ENCODE measurements at places on chromosomes 16 and 17.

DNA sequence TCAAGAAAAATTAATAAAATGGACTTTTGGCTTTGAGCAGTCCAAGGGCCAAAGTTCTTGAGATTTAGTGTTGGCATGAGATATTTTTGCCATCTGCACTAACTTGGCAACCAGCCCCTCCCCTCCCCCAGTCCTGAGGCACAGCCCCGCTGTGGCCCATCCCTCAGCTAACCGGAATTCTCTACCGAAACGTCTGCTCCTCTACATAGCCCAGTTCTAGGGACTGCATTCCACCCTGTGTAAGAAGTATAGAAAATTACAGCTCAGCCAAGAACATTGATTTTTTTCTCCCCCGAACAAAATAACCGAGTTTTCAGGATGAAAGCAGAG lies 97.5 kb downstream of the AMFR start:
- DNase-seq = no peak

GRCh38 chr17:34645594-34645993 lies 66.2 kb downstream of the TMEM132E start:
- no peak for DNase-seq

GRCh38 chr17:50785946-50786570 lies 18.7 kb upstream of the ANKRD40CL start:
- DNase-seq = no peak

GRCh38 chr17:2421315-2422147 lies 20.7 kb upstream of the MNT start:
- peak; percentile 36 for DNase-seq

GRCh38 chr16:86971251-86971650 lies 345.9 kb downstream of the C16orf95 start:
- no peak for DNase-seq

DNA sequence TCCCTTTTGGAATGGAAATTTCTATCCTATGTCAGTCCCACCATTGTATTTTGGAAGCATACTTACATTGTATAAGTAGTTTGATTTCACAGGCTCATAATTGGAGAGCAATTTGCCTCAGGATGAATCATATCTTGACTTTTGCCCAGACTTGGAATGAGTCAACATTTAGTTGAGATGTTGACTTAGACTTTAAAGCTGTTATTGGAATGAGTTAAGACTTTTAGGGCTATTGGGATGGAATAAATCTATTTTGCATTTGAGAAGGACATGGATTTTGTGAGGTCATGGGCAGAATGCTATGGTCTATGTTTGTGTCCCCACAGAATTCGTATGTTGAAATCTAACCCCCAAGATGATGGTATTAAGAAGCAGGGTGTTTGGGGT lies 12.2 kb upstream of the ZNF594 start:
- no peak for DNase-seq

DNA sequence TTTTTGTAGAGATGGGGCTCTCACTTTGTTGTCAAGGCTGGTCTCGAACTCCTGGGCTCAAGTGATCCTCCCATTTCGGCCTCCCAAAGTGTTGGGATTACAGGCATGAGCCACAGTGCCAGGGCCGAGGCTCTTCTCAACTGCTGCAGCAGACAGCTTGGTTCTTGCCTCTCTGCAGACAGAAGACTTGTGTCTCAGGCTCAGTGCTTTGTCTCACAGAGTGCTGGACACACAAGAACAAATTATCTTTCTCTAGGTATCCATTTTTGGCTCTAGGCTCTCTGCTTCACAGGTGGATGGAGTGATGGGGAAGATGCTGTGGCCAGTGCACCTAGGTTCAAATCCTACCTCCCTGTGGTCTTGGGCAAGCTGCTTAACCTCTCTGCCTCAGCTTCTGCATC lies 80.8 kb upstream of the RNU2-1 start:
- no peak for DNase-seq

DNA sequence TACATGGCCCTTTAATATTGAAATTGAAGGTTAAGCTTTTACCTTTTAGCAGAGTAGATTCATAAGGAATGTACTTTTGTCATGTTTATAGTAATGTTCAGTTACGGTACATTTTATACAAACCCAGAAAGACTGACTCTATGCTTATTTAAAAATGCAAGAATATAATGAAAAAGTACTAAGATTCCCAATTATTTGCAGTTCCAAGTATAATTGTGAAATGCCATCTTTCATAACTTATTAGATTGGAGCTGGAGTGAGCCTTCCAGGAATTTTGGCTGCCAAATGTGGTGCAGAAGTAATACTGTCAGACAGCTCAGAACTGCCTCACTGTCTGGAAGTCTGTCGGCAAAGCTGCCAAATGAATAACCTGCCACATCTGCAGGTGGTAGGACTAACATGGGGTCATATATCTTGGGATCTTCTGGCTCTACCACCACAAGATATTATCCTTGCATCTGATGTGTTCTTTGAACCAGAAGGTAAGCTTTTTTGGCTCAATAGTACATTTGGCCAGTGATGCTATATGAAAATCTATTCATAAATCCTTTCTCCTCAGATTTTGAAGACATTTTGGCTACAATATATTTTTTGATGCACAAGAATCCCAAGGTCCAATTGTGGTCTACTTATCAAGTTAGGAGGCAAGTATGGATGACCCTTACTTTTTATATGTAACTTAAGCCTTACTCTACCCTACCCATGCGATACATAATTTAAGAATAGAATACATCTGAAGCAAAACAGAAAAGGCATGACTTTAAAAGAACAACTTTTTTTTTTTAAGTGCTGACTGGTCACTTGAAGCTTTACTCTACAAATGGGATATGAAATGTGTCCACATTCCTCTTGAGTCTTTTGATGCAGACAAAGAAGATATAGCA lies 4.2 kb downstream of the SRSF2 start:
- no peak for DNase-seq

DNA sequence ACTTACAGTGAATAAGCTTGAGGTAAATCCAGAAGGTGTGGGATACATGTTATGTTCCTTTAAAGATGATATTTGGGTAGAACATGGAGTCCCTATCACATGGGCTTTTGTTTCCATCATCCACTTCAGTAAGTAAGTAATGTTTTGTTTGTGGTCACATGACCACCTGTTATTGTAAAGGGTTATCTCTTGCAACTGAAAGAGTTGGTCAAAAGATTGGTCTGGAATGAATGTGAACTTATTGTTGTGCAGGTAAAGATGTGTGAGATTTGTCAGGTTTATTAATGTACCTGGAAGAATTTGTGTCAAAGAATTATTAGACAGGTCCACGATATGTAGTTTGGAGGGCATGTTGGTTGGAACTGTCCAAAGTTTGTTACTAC lies 1.6 kb downstream of the OMG start:
- DNase-seq = no peak

DNA sequence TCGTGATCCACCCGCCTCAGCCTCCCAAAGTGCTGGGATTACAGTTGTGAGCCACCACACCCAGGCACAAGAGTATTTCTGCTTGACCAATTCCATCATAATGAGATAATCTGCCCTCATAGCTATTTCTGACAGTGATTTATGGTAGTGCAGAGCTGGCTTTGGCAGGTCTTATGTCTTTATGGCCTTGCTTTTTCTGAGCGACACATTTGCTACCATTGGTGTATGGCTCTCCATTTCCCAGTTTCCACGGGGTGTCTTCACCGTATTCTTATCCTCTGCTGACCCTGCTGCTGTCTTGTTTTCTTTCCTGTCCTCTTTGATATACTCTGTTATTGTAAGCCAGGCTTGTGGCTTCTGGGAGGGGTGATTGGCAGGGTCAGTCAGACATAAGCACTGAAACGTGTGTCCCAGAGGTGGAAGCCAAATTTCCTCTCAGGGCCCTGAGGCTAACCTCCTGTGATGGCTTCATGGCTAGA lies 161.1 kb upstream of the TBX2 start:
- DNase-seq = no peak

DNA sequence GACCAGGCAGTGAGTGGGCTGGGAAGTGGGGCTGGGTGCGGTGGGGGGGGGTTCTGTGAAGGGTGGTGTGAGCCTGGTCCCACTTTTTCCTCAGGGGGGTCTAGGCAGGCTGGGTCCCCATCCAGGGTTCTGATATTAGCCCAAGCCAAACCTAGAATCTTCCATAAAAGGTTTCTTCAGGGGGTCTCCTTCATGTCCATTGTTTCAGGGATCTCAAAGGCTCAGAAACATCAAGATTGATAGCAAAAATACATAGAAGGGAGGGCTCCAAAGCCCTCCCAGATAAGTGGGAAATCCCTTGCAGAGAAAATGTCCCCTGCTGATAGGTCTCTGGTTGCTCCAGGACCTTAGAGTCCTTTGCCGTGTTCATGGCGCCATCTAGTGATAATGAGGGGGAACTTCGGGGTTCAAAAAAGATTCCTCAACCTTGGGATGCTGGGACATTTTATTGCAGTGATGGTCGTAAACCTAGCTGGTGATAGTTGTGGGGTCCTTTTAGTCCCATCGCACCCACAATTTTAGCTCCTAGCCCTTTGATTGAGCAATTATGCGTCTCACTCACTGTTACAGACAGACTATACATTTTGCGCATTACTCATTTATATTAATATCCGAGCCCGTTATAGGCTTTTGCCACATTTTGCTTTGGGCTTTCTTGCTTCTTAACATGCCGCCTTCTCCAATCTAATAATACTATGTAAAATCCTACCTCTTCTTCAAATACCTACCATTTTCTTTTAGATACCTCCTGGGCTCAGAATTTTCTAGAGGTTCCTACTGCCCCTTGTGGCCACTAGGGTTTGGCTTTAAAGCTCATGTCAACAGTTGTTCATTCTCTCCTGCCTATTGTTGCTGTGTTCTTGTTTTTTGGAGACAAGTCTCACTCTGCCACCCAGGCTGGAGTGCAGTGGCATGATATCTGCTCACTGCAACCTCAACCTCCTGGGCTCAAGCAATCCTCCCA lies 35.1 kb downstream of the IGF2BP1 start:
- peak; percentile 69 for DNase-seq

GRCh38 chr17:45646288-45646988 lies 137.7 kb upstream of the CRHR1 start:
- no peak for DNase-seq

- DNase-seq = peak; percentile 91
Observed at GRCh38 chr17:62892870-62893338, 73.1 kb upstream of the TANC2 start.

DNA sequence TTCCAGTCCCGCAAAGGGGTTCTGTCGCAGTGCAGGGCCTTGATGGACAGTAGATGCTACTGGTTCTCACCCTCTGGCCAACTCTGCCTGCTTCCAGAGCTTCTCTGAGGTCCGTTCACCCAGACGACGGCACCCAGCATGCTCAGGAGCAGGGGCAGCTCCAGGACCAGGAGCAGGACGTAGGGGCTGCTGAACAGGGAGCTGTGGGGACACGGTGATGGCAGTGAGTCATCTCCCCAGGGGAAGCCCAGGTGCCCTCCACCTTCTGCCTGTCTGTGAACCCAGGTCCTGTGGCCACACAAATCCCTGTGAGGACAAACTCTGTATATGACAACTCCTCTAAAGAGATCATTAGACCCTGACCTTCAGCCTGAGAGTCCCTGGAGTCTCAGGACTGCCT lies 3.4 kb upstream of the CD300C start:
- DNase-seq = no peak

GRCh38 chr16:70725024-70725911 lies 39.4 kb upstream of the MTSS2 start:
- DNase-seq = no peak

DNA sequence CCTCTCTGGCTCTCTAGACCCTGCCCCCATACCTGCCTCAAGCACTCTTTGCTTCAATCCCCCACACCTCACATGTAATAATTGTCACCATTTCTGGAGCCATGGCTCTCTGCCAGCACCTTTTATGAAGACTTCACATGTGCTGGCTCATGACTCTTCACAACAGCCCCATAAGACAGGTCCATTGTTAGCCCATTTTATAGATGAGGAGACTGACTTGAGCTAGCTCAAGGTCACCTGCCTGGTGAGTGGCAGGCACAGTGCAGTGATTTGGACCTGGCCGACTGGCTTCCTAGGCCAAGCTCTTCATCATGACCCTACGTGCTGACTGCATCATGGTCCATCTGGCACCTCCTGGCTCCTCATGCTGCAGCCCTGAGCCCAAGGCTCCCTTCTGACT lies 25.0 kb downstream of the FAM20A start:
- DNase-seq = no peak

DNA sequence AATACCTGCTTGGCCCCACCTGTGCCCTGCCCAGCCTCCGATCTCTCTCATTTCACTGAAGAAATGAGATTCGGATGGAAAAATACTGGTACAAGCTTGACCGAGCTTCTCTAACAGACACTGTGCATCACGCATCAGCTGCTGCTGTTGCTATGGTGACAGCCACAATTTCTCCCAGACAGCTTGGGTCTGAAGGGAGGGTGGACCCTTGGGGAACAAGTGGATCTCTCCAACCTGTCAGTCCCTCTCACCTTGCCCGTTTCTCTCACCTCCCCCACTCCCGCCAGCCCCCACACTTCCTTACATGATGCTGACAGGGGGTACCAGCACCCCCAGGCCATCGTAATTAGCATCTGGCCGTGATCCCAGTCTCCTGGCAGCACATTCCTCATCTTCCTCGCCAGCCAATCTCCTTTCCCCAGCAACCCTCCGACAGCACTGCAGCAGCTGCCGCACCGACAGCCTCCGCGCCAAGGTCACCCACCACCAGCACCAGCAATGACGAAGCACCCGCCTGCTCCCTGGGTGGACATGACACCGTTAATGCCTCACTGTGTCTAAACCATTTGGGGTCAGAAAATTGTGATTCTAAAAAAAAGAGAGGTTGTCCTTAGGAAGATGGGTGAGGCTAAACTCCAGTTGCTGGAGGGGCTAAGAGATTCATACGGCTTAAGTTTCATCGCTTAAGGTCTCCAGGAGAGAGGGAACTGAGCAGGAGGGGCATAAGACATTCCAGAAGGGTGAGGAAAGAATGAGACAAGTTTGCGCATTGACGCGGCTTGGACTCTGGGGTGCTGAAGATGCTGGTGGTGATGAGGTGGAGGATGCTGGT lies 58.6 kb upstream of the TNRC6A start:
- DNase-seq = no peak

DNA sequence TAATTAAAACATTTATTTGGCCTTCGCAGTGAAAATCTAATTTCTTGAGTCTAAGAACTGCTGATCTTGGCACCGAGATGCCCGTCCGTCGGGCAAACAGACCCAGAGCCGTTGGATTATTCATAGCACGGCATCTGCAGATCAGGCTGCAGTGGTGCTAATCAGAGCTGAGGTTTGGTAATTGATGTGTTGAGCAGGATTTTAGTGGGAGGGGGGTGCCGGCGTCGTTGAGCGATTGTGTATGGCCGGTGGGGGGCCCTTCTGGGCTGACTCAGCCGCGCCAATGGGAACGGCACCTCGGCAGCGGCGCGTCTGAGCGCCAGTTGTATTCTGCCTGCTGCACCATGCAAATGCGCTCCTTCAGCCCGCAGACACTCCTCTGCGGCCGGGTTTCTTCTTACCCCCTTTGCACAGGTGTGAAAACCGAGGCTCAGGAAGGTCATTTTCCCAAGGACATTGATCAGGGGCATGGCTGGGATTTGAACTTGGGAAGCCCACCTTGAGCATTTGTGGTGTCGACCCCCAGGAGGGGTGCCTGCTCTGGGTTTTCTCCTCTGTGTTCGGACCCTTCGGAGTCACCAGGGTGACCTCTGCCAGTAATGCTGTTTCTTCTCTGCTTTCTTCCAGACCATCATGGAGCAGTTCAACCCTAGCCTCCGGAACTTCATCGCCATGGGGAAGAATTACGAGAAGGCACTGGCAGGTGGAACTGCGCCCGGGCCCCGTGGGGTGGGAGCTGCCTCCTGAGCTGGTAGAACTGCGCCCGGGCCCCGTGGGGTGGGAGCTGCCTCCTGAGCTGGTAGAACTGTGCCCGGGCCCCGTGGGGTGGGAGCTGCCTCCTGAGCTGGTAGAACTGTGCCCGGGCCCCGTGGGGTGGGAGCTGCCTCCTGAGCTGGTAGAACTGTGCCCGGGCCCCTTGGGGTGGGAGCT lies 18.4 kb downstream of the BAIAP2 start:
- DNase-seq = no peak

- no peak for DNase-seq
Observed at GRCh38 chr17:45958994-45959665, 39.9 kb upstream of the STH start.
